ENCODE measurements at places on chromosomes 6 and 20.

- DNase-seq = no peak
Observed at GRCh38 chr6:147226163-147226724, 22.0 kb downstream of the STXBP5 start.

GRCh38 chr6:76701610-76702009 lies 629.1 kb upstream of the IMPG1 start:
- no peak for DNase-seq

GRCh38 chr20:50277460-50278376 lies 87.1 kb downstream of the CEBPB start:
- no peak for DNase-seq

DNA sequence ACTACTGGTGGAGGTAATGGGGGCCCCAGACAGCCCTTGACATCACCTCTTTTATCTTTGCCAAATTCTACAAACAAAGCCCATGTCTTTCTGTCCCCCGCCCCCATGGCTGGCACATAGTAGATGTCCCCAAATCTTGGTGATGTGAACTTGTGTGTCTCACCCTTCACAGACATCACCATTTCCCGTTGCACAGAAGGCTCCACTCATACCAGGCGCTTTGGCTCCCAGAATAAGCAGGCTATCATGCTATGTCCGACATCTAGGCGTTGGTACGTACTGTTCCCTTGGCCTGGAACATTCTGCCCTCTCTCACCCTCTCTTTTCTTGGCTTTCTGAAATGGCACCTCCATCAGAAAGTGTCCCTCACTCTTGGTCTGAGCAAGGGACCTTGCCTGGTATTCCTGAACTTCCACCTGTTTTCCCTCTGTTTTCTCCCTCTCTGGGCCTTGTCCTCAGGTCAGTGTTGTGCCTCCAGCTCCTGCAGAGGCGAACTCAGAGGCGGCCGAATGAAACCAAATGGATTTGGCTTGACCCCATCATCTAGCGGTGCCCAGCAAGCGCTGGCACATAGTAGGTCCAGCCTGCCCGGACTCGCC lies 968 bp upstream of the CCN5 start:
- no peak for DNase-seq

GRCh38 chr6:167547328-167547692 lies 222.4 kb downstream of the TTLL2 start:
- DNase-seq = no peak

- DNase-seq = no peak
Observed at GRCh38 chr6:136523196-136523595, 27.0 kb downstream of the MAP7 start.

Measured in inflammatory macrophage treated with lipopolysaccharide for 1 hour (primary cell).